Activated CD4-positive, alpha-beta T cell treated with anti-CD3 and anti-CD28 coated beads, Interleukin-2, amount 50 U/mL, for 24 hours (primary cell): ENCODE measurements at places on chromosomes 3 and 15.

- DNase-seq: no peak
Measured at GRCh38 chr3:58129041-58129770, 81.6 kb downstream of the DNASE1L3 start.

GRCh38 chr3:42979044-42979972, at the start of gene GASK1A:
GASK1A (plus strand) TSS chr3:42979311; CDS start chr3:42979643, 332 bp downstream.
- DNase-seq: no peak

DNA sequence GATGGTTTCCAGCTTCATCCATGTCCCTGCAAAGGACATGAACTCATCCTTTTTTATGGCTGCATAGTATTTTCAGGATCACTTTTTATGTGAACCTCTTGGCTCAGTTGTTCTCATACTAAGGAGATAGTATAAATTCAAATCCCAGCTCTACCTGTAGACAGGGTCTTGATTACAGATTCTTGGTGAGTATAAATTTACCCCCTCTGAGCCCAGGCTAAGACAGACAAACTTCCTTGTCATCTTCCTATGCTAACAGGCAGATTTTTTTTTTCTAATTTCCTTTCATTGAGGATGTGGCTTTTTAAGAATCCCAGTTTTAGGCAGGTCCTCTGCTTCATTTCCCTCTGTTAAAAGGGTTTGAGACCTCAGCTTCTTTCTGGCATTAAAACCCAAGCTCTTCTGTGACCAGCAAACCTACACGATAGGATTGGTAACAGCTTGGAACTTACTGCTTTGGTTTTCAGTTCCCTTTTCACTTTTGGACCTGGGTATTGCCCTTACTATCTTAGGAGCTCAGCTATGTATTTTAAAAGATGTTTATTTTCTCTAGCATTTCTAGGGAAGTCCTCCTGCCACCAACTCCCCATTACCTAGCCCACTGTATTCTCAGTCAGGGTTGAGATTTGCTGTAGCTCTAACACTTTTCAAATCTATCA, 72.5 kb downstream of the VPS8 start:
- no peak for DNase-seq

DNA sequence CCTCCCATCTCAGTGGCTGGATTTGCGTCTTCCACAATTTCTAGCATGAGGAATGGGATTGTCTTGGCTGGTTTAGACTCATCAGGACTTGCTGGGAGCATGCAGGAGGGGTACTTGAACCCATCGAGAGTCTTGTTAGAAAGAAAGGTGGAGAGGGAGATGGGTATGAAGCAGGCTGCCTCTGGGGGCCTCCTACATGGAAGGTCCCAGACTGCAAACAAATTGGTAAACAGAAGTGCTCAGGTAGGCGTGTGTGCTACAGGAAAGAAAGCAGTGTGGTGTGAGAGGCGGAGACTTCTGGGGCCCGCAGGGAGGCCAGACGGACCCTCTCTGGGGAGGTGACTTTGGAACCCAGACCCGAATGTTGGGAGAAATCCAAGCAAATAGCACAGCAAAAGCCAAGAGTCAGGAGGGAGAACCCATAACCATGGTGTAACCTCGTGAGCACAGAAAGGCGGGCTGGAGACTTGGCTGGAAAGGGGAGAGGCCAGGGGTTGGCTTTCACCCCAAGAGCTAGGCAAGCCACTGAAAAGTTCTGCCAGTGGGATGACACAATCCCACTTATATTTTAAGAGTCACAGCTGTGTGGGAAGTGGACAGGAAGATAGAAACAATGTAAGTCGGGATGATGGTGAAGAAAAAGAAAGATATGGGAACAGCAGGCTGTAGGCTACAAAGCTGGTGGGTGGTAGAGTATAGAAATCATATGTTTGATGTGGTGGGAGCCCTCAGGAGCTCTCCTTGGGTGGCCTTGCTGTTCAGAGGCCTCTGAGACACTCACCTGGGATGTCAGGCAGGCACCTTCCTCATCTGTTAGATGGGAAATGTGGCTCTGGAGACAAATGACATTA, 130.1 kb upstream of the PRR20G start:
- no peak for DNase-seq

GRCh38 chr3:194032828-194033435, 103.0 kb upstream of the HES1 start:
- no peak for DNase-seq

DNA sequence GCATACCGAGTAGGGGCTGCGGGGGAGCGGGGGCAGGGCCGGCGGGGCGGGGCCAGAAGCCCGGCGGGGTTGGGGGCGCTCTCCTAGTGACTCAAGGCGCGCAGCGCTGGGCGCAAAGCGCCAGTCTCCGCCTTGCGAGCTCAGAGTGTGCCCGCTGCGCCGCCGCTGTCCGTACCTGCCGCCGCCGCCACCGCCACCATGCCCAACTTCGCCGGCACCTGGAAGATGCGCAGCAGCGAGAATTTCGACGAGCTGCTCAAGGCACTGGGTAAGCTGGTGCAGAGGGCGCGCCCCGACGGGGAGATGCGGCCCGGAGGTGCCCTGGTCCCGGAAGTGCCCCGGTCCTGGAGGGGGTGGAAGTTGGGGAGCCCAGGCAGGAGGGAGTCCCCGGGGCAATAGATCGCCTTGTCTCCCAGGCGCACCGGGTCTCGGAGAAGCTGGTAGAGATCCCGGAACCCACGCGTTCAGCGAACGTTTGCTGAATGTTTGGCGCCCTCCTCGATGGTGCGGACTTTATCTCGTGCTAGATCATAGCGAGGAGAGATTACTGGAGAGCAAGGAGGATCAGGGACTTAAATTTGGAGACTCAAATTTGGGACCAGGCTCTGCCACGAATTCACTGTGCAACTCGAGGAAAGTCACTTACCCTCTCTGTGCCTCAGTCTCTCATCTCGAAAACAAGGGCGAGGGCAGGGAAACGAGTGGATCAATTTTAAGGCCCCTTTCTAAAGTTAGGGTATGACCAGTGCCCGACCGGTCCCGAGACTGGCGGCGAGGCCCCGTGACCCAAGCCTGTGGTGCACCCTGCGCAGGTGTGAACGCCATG, at the start of gene CRABP1:
Gene CRABP1, plus strand, starts transcription at position 123 of the 826 bp plus-strand sequence. Its CDS starts 76 bp downstream, at position 199.
- DNase-seq: no peak

DNA sequence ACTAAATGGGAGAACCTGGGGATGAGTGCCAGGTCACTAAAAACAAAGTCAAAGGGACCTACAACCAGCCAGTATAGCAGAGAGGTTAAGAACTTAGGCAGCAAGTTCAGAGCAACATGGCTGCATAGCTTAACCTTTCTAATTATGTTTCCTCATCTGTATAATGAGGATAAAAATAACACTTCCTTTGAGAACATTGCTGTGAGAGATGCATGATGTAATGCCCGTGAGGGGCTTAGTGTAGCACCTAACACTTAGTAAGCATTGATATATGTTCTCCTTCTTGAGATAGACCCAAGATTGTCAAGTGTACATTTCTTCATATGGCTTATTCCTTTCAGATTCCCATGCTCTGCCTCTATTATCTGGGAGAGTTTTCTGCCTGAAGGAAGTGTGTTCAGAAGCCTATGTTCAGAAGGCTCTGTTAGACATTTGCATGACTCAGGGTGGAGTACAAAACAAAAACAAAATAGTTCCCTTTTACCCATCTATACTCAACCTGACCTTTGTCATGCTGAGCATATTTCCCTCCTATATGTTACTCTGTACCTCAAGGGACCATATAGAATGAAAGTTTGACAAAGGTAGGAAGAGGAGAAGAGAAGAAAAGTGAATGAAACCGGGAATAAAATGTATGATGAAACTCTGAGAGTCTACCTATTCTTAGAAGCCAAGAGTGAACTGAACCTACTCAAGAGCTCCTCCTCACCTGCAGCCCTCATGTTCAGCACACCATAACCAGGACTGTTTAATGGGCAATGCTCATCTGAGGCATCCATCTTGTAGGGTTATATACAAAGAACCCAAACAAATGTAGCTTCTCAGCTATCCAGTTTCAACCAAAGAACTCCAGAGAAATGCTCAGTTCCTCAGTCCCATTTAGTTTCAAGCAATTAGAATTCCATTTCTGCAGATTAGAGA, 70.7 kb upstream of the KCNMB2 start:
- DNase-seq: no peak

DNA sequence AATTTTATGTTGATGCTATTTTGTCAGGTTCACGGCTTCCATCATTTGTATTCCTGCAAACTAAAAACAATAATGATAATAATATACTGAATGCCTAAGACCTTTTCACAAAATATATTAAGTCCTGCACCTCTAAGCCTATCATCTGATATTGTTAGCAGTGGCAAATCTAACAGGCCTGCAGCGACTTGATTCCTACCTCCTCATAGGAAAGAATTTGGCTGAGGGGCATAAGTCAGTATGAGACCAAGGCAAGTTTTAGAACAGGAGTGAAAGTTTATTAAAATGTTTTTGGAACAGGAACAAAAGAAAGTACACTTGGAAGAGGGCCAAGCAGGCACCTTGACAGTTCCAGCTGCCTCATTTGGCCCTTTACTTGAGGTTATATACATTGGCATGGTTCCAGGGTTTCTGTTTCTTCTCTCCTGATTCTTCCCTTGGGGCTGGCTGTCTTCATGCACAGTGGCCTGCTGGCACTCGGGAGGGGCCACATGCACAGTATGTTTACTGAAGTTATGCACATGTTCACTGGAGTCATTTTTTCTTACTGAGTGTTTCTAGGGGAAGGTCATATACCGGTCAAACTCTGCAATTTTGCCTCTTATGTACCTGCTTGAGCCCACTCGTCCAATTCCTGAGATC, 418.1 kb downstream of the EPHA6 start:
- DNase-seq: no peak

DNA sequence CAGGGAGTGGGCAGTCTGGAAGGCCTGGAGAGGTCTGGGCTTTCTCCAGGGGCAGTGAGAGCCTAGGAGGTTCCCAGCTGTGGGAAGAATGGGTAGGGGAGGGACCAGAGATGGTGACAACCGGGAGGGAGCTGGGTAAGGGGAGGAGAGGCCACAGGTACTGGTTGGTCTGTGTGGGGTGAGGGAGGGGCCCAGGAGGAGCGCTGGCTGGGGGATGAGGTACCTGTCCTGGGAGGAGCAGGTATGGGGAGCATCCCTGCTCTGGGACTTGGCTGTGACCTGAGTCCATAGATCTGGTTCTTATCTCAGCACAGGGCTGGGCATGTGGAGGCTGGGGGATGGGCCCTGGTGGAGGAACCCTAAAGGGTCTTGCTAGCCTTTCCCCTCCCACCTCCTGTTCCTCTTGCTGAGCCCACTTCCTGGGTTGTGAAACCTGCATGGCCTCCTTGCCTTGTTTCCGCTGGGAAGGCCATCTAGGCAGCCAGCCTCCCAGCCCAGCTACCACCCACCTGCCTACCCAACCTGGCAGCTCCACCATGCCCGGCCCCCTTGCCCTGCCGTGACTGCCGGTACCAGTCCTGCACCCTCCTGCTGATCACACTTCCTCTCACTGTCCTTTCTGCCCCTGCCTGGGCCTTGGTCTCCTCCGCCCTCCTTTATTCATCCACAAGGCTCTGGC, 11.0 kb downstream of the PRKCD start:
- DNase-seq: no peak

- DNase-seq: no peak
Measured at GRCh38 chr3:182479419-182480336, 313.6 kb upstream of the ATP11B start.
